CD8-positive, alpha-beta T cell (primary cell): ENCODE measurements at places on chromosomes 12 and 14.

GRCh38 chr12:81450920-81451739, 308.0 kb downstream of the PPFIA2 start:
- no peak for DNase-seq

DNA sequence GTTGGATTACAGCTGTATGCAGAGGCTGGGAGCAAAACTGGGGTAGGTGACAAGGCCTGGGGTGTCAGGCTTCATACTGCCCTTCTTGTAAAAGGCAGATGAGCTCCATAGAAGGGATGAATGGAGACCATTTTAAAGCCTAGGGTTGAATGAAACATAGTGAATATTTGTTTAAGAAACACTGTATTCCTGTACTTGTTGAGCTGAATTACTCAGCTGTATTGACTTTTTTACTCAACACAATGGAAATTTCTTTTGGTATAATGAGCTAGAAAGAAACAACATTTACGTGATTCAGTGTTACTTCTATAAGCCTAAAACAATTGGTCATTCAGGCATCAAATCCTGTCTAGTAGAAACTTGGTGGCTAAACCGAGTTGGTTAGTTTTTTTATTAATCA, 14.1 kb downstream of the ATP6V0A2 start:
- no peak for DNase-seq

DNA sequence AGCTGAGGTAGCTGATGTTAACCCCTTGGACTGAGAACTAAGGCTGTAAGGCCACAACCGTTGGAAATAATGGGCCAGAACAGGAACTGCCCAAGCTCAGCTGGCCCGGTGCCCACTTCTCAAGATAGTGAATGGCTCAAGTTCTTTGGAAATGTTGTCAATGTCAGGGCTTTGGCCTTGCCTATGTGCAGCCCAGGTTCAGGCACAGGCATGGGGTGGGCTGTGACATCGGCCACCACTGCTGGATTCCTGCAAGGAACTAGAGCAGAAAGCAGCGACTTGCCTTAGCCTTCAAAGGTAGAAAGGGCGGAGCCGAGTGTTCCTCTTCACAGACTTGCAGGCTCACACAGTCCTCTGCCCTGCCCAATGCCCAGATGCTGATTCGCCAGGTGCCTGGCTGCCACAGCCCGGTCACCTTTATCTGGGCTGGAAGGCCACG, 291.2 kb downstream of the ZFP36L1 start:
- no peak for DNase-seq

DNA sequence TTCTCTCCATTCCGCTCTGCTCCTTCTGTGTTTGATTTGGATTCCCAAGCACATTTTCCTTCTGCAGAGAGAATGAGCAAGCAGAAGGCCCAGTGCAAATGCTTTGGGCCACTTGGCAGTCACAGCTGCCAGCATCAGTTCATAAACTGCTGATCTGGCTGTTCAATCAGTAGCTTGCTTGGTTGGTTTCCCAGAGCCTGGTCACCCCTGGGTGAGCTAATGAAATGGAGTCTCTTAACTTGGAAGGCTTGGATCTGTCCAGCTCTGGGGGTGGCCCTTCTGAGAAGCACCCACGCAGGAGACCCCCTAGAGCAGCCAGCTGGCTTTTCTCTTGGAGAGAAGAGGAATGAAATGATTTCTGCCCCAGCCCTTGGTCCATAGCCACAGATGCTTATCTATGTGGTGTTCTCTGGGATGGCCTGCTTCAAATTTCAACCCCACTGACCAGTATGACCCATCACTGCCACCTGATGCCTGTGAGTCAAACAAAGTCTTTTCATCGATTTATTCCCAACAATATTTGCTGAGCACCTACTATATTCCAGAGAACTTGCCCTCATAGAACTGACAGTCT, 30.3 kb downstream of the FAIM2 start:
- DNase-seq = no peak

GRCh38 chr12:82695531-82695930, 8.8 kb downstream of the TMTC2 start:
- DNase-seq = no peak

DNA sequence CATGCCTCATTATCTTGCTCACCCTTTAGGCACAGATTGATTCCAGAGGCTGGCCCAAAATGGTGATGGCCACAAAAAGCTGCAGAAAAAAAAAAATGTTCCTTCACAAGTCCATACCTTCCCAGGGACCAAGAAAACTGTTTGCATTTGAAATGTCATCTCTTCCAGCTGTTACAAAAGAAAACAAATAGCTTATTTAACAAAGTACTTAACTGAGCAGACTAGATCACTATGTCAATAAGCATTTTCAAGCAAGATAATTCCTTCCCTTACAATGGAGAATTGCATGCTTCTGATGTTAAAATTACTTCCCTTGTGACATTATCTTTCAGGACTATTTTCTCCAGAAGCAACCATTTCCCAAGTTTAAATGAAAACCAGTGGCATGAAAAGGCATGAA, 377.9 kb upstream of the KITLG start:
- no peak for DNase-seq

DNA sequence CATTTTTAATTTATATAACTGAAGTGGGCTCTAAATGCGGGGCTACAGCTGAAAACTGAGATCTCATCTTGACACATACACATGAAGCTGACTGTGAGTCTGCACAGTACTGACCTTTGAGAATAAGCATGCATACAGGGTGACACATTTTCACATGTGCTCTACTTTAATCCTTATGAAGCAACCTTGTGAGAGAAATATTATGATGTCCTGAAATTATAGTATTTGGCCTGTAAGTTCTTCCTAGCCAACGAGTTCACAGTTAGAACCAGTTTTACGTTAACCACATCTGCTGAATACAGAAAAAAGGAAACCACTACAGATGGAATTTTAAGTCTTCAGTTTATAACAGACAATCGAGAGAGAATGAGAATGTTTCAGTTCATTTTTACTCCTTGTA, 70.3 kb downstream of the SPPL3 start:
- DNase-seq = no peak

DNA sequence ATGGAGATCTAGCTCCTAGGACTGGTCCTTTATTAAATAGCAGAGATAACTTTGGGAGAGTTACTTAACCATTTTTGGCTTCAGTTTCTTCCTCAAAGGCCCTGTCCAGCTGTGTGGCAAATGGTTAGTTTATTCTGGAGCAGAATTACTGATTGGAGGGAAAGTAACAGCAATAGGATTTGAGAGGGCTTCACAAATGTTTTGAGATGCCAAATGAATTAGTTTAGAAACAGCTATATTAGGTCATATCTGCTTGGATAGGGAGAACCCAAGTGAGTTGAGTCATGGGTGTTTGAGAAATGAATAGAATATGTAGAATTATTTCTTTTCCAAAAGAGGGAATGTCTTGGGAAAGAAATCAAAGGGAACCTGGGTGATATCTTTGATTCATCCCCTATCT, 17.5 kb downstream of the RASSF3 start:
- DNase-seq = no peak

DNA sequence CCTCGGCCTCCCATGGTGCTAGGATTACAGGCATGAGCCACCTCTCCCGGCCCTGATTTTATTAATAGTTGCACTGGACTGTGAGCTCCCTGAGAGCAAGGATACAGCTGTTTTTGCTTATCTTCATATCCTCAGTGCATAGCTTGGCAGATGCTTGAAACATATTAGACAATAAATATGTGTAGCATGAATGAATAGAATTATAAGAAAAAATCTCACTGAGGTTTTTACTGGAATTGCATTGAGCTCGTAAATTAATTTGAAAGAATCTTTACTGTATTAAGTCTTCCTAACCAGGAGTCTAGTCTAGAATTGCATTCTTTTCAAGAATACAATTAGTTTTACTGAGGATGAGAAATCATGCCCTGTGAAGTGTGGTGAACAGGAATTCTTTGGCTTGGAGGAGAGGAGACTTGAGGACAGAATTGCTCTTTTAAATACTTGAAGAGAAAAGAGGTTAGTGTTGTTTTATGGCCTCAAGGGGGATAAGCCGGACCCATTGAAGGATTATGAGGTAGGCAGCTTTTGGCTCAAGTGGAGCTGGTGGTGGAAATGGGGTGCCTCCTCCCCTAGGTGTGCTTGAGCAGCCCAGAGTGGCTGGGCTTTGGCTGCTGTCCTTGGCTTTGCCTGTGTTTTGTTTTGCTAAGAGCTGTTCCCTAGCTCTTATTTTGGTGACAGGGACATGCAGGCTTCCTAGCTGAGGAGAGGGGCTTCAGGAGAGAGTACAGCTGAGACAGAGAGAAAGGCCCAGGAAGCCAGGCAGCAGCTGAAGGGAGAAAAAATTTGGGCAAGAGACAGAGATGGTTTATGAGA, 34.0 kb downstream of the PLEKHD1 start:
- DNase-seq = no peak

GRCh38 chr14:103315351-103315911, 18.6 kb upstream of the EIF5 start:
- no peak for DNase-seq

DNA sequence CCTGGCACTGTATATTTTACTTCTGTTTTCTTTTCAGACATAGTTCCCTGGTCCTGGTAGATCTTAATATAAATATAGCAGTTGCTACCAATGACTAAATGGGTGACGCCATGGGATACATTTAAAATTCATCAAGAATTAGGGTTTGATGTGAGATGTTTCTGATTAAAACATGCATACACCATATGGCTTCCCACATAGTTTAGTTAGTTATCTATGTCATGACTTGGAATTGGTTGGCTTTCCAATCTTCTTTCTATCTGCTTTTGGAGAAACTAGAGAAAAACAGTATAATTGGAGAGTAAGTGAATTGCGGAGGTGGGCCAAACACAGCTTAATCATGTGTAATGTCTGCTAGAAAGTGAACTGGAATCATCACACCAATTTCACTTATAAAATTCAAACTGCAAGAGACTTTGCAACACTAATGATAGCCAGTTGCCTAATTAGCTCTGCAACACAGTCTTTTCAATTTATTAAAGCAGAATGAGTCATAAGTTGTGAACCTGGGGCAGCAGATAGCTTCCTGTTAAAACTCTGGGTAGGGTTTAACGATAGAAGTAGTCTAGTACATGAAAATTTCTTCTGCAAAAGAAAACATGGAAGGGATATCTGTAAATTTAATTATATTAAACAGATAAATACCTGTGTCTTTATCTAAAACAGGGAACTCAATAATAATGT, 295.2 kb downstream of the SLC16A7 start:
- no peak for DNase-seq

- no peak for DNase-seq
Observed at GRCh38 chr14:99564926-99565259, 39.1 kb downstream of the CCDC85C start.

- DNase-seq = no peak
Observed at GRCh38 chr14:29108908-29109307, 342.3 kb downstream of the FOXG1 start.

- no peak for DNase-seq
Observed at GRCh38 chr12:5246196-5246595, 185.7 kb upstream of the NTF3 start.

- DNase-seq = peak; percentile 21
Observed at GRCh38 chr12:94244165-94245133, 96.1 kb downstream of the PLXNC1 start.

DNA sequence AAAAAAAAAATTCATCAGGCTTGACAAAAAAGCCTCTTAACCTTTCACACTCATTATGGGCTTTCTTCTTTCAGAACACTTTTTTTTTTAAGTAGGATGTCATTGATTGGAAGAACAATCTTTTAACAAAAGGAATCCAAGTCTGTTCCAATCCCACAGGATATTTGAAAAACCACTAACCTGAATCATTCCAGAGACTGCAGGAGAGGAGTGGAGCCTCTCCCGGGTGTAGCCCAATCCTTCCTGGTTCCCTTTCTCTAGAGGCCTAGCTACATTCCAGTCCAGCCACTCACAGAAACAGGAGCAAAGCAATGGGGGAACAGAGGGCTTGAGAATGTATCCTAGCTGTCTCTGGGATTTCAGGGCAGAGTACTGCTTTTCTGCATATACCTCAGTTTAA, 4.3 kb downstream of the MFAP5 start:
- no peak for DNase-seq

DNA sequence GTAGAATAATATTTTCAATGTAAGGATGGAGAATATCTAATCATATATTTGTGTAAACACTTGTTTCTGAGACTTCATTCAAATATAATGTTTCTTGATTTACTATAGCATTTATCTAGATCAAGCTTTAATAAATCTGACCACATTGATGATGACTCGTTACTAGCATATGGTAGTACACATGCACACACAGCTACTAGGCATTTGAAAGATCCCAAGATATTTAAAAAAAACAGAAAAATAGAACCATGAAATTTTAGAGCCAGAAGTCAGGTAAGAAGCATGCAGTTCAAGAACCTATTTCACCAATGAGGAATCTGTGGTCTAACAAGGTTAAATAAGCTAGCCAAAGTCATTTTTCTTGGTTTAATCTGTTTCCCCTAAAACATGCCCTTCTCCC, 32.0 kb downstream of the DCP1B start:
- no peak for DNase-seq

- no peak for DNase-seq
Observed at GRCh38 chr14:86942936-86943335, 1050.0 kb downstream of the GALC start.

- DNase-seq = no peak
Observed at GRCh38 chr12:79452906-79453305, 237.9 kb downstream of the PAWR start.

- no peak for DNase-seq
Observed at GRCh38 chr12:89278169-89278568, 74.1 kb downstream of the DUSP6 start.

- no peak for DNase-seq
Observed at GRCh38 chr12:11879306-11879705, 191.4 kb upstream of the BCL2L14 start.

DNA sequence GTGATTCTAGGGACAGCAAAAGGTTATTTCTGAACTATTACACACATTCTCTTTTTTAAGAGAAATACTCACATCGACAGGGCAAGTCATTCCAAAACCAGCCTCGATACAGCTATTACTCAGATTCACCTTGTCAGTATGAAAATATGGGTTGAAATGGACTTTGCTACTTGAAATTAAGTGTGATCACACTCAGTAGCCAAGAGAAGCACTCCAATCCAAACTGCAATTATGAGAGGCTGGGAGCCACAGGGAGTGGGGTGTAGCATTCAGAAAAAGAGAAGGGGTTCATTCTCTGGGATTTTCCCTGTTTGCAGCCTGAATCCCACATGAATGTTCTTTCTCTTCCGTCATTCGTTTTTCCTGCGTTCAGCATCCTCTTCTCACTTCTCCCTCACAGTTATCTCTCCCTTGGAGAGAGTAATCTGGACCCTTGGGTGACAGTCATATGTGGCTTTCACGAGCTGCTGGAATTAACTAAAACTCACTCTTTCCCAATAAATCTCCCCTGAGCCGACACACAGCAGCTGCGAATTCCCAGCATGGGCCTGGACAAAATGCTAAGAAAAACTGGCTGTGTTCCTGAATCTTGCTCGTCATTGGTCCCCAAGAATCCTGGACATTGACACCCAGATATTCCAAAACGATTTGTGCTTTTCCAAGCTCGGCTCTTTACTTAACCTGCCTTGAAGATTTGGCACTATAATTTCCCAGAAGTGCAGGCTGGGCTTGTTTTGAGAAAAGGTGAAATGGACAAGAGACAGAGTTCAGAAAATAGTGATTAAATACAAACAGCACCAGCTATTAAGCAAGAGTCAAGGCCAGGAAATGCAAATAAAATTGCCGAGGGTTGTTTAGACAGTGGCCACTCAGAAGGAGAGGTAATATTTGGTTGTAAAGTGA, 199.5 kb upstream of the PLEKHG7 start:
- no peak for DNase-seq
